ENCODE measurements at places on chromosomes 6 and 20. TPM values are rescaled to one million over a fixed set of nuclear protein-coding genes. Genes with fewer than 3 reads are reported as not detected.

GRCh38 chr6:38479331-38479730, 160.4 kb downstream of the BTBD9 start:
- DNase-seq = no peak

- DNase-seq = no peak
Measured at GRCh38 chr20:835608-836045, 2.1 kb downstream of the FAM110A start.

GRCh38 chr20:56750430-56750829, 121.3 kb downstream of the TFAP2C start:
- DNase-seq = peak; percentile 12

DNA sequence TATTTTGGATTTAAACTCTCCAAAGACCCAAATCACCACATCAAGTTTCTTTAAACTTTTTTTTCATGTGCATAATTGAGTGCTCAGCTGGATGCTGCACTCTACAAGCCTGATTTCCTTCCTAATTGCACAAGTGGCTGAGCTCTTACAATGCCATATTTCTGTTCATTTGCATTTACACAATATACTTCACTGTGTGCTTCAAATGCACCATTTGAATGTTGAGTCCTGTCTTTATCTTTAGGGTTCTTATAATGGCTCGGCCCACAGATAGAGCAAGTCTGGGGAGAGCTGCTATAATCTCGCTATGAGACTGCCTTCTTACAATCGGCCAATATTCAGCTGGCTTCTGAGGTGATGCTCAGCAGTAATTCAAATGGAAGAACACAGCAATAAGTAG, 200.6 kb upstream of the MAP3K7 start:
- no peak for DNase-seq

UNC93A gene
- polyA plus RNA-seq = 9.3 TPM

- DNase-seq = no peak
Measured at GRCh38 chr6:35461270-35461669, 6.9 kb upstream of the RPL10A start.

DNA sequence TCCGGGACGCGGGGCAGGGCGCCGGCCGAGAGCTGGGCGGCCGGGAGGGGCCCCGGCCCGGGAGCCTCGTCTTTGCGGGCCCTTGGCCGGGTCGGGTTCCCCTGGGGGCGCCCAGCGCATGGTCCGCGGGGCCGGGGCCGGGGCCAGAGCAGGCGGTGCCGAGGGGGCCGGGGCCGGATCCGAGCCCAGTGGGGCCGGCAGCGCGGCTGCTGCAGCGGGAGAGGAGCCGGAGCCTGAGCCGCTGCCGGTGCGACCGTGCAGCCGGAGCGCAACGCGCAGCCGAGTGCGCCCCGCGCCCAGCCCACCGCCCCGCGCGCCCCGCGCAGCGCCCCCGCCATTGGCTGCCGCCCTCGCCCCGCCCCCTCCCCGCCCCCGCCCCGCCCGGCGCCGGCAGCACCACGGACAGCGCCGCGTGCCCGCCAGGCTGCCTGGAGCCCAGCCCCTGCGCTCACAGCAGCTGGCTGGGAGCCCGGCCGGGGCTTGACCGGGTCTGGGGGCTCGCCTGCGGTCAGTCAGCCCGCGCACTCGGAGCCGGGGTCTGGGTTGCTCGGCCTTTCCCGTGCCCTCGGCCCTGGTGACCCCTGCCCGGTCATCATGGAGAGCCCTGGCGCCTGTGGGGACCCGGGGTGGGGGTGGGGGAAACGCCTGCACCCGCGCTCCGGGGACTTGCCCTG, at the start of gene HRH3:
TSS of gene HRH3 (minus strand) at position 287 of the 674 bp plus-strand sequence. CDS start 308 bp downstream, outside the sequence.
- no peak for DNase-seq

THBS2 gene
- 11.0 TPM for polyA plus RNA-seq

GRCh38 chr6:6686748-6687601, 98.5 kb downstream of the LY86 start:
- no peak for DNase-seq

- no peak for DNase-seq
Measured at GRCh38 chr20:39429726-39430125, 467.6 kb downstream of the DHX35 start.

SLC23A2 gene
- polyA plus RNA-seq = 24.7 TPM

- no peak for DNase-seq
Measured at GRCh38 chr6:24195836-24196597, 70.0 kb downstream of the NRSN1 start.

HLA-DQA1 gene
- 2.6 TPM for polyA plus RNA-seq

- DNase-seq = no peak
Measured at GRCh38 chr6:91781946-91782345, 1195.1 kb upstream of the MAP3K7 start.

DNA sequence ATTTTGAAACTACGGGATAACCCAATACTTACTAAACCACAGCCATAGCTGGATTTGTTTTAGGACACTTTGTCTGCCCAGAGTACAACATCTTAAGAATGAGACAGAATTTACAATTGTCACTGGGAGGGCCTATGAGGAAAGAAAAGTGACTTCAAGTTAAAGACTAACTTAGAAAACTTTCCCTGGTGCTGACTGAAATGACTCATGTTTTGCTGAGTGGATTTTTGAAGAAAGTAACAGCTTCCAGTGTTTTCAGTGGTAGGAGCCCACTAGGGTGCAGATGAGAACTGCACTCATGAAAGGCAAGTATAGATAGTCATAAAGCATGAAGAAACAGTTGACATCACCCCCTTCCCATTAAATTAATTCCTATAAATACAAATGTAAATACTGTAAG, 988.2 kb upstream of the MAP3K7 start:
- no peak for DNase-seq

- no peak for DNase-seq
Measured at GRCh38 chr20:23622839-23623343, 14.9 kb downstream of the CST3 start.

DNA sequence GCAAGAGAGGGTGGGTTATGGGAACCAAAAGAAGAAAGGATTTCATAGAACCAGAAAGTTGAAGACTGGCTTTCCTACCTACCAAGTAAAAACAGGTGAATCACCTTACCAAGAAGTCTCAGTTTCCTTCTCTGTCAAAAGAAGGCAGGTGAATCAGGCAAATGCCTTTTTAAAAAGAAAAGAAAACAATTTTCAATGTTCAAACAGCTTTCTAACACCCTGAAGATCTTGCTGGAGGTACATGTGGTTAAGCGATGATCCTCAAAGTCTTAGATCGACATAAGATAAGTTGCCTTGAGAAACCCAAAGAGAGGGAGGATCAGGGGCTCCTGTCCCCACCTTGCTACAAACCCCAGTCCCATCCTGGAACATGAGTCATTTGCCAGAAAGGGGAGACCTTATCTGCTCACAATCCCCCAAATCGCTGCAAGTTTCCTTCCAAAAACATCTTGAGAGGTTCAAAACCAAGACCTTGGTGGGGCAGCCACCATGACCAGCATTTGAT, 71.6 kb downstream of the NFATC2 start:
- no peak for DNase-seq

DNA sequence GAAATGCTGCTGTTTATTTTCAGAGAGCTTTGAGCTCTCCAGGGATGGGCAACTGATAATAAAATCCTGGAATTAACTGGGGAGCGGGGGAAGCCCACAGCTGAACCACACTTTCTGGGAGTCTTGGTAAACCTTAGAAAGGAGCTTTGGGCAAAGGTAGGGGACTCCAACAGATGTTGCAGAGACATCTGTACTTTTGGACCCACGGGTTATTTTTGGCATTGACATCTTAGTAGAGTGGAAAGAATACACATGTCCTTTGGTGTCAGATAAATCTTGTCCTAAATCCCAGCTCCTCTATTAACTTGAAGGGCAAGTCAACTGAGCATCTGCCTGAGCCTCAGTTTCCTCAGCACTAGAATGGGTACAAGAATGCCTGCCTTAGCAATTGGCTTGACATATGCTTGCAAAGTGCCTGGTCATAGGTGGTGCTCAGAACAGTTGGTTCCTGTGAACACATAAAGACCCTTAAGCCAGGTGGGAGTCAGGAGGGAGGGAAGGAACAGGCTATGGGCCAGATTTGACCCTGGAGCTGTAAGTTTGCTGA, 5.8 kb downstream of the SLC22A3 start:
- DNase-seq = no peak

TFAP2C gene
- polyA plus RNA-seq = 0.72 TPM

- DNase-seq = no peak
Measured at GRCh38 chr6:19549109-19549508, 288.1 kb upstream of the ID4 start.

DNA sequence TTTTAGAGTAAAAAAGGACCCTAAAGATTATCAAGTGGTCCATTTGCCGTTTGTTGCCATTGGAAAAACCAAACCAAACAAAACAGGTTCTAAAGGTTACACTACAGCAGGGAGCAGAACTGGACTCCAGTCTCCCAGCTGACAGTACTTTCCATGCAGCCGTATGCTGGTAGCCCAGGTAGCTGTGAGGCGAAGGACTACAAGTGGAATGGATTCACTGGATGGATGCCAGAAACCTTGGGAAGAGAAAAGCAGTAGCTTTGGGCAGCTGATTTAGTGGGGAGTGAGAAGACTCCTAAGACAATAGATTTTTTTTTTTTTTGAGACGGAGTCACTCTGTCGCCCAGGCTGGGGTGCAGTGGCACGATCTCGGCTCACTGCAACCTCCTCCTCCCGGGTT, 88.3 kb downstream of the SASH1 start:
- DNase-seq = no peak

MEI4 gene
- polyA plus RNA-seq = 1.4 TPM

NFATC2 gene
- polyA plus RNA-seq = 2.2 TPM

DNA sequence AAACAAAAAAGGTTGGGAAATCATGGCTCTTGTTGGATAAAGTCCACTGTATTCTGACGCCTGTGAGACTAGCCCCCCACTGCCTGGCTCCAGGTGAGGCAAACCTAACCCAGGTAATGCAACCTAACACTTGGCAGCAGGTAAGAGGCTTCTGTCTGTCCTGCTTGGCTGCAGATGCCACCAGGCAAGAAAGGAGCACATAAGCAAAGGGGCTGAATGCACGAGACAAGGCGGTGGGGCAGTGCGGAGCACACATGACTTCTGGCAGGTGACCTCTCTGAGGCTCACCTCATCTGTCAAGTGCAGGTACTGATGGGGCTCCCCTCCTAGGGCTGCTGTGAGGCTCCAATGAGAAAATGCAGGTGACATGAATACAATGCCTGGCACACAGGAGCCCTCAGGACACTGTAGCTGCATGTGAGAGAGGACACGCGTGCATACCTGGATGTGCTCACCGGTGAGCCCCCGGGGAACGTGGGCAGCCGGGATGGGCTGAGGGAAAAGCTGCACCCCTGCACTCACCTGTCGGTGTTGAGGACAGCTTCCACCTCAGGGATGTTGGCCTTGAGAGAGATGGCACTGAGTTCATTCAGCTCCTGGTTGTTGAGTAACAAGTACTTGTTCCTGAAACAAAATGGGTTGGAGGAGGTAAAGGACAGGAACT, 54.1 kb downstream of the MYH7B start:
- DNase-seq = no peak

GRCh38 chr6:34462551-34462971, 3.3 kb upstream of the PACSIN1 start:
- no peak for DNase-seq

DNA sequence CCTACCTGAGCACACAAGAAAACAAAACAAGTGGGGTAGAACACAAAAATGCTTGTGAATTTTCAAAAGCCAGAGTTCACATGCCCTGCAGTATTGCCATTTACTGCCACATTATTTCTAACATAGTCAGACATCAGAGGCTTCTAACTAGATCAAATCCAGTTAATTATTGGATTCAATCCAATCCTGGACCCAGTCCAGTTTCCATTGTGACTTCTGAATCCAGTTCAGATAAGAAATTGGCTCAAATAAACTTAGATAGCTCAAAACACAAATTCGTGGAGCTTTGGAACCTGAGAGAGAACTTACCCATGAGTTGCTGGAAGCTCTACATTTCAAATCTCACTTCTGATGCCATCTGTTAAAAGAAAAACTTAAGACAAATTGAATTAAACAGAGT, 85.2 kb upstream of the ANKEF1 start:
- no peak for DNase-seq

DNA sequence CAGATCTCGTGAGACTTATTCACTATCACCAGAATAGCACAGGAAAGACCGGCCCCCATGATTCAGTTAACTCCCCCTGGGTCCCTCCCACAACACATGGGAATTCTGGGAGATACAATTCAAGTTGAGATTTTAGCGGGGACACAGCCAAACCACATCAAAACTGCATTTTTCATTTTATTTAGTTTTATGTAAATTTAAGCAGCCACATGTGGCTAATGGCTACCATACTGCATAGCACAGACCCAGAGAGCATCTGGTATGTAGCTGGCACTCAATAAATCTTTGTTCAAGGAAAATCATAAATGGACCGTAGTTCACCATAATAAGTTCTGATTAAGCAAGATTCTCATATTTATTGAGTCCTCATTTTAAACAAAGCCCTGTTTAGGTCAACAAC, 15.3 kb downstream of the GFOD1 start:
- no peak for DNase-seq

HCRTR2 gene
- polyA plus RNA-seq = 0.17 TPM

LY6G6D gene
- not detected for polyA plus RNA-seq

TMEM170B gene
- 11.7 TPM for polyA plus RNA-seq

MDFI gene
- polyA plus RNA-seq = 58.1 TPM

DNA sequence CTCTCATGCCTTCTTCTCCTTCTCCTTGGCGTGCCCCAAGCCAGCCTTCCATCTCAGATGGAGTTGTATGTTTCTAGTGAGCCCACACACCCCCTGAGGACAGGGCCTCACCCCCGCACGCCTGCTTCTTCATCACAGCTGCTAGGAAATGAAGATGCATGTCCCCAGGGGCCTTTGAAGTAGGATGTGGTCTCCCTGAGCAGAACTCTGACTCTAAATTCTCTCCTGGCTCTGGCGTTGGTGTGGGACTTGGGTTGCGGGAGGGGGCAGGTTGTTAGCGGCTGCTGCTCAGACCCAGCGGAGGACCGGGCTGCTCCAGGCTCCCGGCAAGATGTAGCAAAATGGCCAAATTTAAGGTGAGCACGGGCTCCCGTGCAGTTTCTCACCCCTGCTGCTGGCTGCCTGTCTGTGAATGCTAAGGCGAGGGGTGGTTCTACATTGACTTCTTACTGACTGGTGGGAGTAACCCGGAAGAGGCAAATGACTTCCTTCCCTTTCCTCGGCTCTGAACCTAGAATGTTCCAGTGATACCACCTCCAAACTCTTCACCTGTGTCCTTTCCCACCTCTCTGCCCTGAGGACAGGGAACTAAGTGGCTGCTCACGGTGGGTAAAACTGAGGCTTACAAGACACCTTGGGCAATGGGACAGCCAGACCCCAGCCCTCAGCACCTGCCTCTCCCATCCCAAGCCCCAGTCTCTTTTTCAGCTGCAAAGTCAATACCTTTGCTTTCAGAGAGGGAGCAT, 8.8 kb downstream of the SYNJ2 start:
- DNase-seq = no peak

MUC22 gene
- polyA plus RNA-seq = not detected

DNA sequence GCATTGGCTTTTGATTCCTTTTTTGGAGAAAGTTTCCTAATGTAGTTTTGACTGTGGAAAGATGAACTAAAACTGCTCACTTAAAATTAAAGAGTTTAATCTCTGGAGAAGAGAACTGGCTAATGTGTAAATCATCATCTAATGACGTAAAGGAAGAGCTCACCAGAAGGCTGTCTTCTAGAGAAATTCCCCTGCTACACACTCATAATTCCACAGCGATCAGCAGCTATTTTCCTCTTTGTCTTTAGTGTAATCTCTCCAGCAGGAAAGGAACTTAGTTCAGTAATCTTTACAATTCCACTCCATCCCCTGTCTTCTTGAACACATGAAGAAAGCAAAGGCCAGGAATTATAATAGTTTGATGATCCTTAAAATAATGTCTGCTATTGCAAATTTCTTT, 15.8 kb downstream of the SPTLC3 start:
- DNase-seq = no peak

- no peak for DNase-seq
Measured at GRCh38 chr6:86856379-86856778, 80.9 kb upstream of the HTR1E start.

Measured in left renal cortex interstitium (tissue), 4 donors.